Activated T-cell treated with anti-CD3 and anti-CD28 coated beads for 24 hours (primary cell): ENCODE measurements at places on chromosomes 5 and 9.

- no peak for DNase-seq
Measured at GRCh38 chr5:3310541-3311261, 284.9 kb upstream of the IRX1 start.

GRCh38 chr5:174571662-174572397 lies 152.6 kb upstream of the MSX2 start:
- no peak for DNase-seq

- DNase-seq = no peak
Measured at GRCh38 chr9:3777137-3777536, 251.3 kb upstream of the RFX3 start.

DNA sequence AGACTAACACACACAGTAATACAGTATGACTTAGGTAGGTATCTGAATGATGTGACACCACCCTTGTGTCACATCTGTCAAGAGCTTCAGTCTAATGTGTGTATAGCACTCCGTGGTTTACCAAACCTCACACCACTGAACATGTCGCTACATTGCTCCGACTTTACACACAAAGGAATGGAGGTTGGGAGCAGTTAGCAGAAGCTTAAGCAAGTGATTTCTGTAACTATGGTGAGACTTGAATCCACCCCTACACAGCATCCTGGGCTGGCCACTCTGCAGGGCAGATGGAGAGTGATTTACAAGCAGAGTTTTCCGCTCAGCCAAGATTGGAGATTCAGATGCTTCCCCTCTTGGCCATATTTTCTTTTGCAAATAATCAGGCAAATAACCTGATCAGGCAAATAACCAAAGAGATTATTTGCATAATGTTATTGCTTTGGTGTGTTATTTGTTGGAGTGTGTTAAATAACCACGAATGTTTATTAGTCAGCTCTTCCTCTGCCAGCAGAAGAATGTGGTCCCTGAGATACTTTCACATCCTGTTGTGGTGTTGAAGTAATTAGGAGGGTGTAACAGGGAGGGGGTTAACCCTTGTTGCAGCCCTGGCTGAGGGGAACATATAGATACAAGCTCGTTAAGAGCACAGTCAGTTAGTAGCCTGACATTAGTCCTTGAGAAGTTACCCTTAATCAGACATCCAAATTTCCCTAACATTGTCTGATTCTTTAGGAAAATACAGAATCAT lies 92.8 kb downstream of the SNX18 start:
- peak; percentile 7 for DNase-seq

DNA sequence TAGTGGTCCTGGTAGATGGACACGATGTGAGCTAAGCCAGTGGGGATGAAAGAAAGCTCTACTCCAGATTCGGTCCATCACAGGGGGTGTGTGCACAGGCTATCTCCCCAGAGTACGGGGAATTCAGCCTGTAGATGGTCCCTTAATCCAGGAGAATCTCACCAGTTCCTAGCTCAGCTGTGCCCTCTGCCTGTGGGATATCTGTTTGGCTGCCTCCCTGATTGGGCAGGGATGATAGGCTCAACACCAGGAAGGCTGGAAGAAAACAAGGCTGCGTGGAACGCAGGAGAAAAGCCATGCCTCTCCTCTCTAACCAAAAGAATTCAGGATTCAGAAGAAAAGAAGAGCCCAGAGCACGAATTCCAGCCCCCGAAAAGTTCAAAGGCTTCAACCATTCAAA lies 40.9 kb downstream of the VLDLR start:
- DNase-seq = no peak

- DNase-seq = no peak
Measured at GRCh38 chr5:103476811-103477210, 85.8 kb downstream of the NUDT12 start.

GRCh38 chr5:151491062-151491461 lies 43.7 kb downstream of the SLC36A1 start:
- DNase-seq = no peak

- no peak for DNase-seq
Measured at GRCh38 chr9:95037789-95038521, 279.6 kb downstream of the FANCC start.

- no peak for DNase-seq
Measured at GRCh38 chr5:127872494-127872893, 169.3 kb downstream of the CCDC192 start.

DNA sequence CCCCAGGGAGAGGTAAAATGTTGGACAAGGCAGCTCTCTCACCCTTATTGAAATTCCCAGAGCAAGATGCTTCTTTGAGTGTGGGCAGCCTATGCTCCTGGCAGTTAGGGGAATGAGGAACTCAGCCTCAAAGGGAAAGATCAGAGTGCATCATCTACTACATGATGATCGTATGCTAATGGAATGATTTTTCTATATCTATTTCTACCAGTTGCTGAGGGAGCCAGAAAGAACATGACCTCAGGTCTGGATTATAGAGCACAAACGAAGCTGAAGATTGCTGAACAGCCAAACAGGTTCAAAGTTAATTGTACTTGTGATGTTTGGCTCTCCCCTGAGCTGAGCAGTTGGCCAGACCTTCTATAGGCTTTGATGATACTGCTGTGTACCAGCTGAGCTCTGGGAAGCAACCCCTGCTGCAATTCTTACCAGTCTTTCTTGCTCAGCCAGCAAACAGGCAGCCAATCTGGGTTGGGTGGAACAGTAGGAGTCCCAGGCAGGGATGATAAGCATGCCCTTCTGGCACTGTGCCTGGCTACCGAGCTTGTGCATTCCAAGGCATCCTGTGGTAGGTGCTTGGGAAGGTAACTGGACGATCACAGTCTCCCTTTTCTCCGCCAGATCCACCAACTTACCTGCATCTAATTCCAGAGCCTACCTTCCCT lies 10.3 kb upstream of the FBXL7 start:
- DNase-seq = no peak

DNA sequence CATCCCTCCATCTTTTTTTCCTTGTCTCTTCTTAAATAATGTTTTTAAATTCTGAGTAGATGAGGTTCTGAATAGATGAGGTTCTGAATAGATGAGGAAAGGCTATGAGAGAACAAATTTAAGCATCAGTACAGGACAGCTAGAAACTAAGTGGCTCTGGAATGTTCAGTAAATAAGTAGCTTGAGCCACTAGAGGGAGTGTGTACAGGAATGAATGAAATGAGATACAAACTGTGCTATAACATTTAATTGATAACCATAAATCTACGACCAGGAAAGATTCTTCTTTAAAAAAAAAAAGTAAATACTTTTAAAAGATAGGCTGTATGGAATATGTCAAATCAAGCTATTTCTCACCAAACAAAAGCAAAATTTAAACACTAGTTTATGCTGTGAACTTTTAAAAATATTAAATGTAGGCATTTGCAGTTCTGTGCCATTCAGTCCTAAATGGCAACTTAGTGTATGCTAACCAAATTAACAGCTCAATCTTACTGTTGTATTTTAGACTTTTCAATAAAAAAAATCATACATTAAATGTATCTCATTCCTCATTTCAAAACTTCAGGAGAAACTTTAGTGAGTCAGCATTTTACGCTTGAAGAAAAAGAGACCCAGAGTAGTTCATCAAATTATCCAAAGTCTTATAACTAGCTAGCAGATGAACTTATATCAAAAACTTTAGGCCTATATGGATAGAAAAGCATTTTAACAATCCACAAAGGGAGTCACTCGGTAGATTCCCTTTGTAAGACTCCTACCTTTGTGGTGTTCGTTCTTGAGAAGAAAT lies 70.4 kb upstream of the SNX2 start:
- no peak for DNase-seq

DNA sequence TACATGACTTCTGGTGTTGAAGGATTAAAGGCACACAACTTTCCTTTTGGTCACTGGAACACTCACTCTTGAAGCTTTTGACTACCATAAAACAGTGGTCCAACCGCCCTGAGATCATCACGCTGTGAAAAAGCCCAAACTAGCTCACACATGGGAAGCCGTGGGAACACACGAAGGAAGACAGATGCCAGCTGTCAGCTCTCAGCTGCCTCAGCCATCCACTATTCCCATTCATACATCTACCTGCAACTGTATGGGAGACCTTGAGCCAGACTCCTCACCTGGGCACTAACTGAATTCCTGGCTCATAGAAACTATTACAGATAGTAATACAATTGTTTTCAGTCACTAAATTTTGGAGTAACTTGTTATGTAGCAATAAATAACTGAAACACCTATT lies 246.1 kb downstream of the MSX2 start:
- DNase-seq = no peak

DNA sequence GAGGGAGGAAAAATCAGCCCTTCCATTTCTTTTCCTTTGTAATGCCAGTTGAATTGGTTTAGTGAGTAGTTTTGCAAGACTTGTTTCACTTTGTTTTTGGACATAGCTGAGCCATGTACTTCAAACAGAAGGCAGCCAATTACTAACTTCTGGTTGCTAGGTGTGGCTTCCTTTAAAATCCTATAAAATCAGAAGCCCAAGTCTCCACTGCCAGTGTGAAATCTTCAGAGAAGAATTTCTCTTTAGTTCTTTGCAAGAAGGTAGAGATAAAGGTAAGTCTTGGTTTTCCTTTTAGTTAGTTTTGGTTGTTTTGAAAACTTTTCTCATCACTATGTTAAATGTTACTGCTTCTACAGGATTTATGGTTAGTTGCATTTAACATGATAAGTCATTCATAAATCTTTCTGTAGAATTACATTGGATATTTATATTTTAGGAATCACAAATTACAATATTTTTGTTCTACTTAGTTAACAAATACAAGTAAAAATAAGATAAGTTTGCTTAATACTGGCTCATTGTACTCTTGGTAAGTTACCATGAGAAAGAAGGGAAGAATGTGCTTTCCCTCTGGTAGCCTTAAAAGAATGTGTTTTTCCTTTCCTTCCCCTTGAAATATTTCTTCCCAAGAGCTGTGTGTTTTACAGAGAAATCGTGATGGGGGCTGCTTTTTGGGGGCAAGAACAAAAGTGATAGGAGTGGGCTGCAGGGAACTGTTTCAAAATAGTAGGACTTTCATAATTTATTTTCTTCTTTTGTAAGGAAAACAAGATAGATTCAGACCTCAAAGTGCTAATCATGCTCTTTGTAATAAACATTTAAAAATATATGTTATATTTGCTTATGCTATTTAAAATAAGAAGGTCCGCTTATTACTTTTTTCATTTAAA lies at the start of gene ANXA1:
TSS of gene ANXA1 (plus strand) at position 213 of the 890 bp plus-strand sequence. CDS start 6,671 bp downstream, outside the sequence.
- DNase-seq = no peak

- no peak for DNase-seq
Measured at GRCh38 chr5:96668725-96669124, 6.5 kb downstream of the CAST start.

- DNase-seq = no peak
Measured at GRCh38 chr5:78636682-78637081, 11.9 kb downstream of the LHFPL2 start.

DNA sequence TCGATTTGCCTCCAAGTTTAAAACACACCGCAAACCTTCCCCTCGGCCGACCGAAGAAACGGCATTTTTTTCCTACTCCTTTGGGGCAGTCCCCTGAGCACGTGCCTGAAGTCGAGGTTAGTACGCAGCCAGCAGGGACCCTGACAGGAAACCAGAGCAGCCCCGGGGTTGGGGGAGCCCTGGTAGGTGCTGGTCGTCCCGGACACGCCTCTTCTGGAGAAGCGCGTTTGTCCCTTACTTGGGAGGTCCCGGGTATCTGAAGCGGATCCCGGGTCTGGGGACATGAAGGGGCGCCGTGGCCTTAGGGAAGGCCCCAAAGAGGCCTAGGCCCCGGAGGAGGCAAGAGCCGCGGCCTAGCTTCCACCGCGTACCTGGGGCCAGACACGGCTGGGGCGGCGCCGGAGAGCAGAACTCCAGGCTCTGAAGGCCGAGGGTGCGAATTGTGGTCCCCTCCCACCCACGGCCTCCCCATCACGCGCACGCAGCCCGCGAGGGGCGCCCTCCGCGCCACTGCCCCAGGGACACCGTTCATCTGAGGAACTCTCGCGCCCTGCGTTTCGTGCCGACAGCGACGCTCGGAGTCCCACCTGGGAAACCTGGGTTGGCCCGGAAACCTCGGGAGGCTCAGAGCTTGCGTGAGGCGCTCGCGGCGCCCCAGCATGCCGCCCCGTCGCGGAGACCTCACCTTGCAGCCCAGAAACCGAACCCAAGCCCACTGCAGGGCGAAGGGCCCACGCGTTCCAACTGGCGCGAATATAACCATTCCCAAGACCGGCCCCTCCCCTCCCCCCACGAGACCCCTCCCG lies 10.4 kb downstream of the OTP start:
- no peak for DNase-seq

GRCh38 chr5:57368010-57368409 lies 114.6 kb downstream of the ACTBL2 start:
- DNase-seq = no peak

DNA sequence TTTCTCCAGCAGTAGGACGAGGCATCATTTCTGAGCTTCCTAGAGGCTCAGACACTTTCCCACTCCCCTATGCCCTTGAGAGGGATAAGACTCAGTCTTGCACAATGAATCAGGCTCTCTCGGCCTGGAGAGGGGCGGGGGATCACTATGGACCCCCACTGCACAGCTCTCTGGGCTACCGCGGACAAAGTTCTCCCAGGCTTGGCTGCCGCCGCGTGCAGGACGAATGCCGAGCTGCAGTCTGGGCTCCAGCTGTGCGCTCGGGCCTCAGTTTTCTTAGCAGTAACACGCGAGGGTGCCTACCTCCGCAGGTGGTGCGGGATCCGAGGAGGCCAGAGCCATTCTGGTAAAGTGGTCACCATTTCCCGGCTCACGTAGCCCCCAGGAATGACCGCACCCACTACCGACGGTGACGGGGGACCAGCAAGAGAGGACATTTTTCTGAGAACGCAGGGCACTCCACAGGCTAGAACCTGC lies 3.4 kb upstream of the MYORG start:
- DNase-seq = no peak

DNA sequence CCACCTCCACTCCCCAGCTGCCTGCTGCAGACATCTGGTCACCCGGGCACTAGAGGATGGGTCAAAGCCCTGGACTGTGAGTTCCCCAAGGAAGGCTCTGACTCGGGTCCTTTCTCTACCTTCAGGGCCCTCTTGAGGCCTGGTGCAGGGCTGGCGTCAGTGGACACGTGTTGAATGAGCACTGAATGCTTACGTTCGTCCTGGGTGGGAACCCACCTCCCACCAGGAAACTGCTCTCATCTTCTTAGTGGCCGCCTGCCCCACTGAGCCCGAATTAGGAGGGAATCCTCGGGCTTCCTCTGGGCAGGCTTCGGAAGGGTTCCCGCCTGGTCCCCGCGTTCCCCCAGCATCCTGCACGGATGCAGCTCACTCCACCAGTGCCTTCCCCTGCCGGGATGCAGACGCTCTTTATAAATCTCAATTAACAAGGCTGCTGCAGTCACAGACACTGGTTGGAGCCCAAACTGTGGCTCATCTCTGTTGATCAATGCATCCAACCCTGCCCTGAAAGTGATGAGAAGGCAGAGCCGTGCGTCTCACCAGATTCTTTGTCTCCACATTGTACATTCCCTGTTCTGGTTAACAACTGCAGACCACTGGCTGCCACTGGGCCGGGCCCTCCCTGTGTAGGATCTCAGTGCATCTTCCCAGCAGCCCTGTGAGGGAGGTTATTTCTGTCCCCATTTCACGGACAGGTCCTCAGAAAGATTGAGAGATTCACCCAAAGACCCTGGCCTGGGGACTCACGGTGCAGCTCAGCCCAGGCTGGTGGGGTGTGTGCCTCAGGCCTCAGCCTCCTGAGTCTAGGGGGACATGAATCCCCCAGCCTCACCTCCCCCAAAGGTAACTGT lies 168.8 kb downstream of the GAPVD1 start:
- no peak for DNase-seq

- DNase-seq = no peak
Measured at GRCh38 chr5:113067635-113068344, 91.2 kb downstream of the DCP2 start.
